ENCODE measurements at places on chromosomes 2 and 18.

GRCh38 chr2:198297350-198297749 is 493.0 kb downstream of the PLCL1 start:
- DNase-seq: no peak

GRCh38 chr2:237894396-237894979 is 35.1 kb downstream of the RAMP1 start:
- no peak for DNase-seq

DNA sequence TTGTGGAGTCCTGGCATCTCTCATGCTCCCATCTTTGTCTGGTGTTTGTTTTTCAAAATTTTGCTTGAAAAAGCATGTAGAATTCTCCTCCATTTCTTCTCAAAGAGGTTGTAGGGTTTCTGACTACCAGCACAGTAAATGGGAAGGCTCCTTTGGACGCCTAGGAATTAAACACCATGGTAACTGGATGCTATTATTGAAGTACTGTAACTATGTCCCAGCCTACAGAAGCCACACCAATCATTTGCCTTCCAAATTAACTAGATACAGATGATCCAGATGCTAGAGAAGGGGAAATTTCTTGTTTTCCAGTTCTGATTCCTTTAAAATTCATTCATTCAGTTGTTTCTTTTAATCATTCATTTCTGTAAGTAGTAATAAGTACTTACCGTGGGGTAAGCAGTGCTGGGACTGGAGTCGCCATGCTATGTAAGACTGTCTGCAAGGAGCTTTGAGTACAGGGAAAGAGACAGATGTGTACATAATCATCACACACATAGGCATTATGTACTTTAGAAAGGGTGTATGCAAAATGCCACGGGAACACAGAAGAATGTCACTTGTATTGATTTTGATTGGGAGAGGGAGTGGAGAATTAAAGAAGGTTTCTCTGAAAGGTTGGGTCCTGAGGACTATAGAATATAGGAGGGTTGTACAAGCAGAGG is 49.6 kb downstream of the KIF5C start:
- DNase-seq: no peak

DNA sequence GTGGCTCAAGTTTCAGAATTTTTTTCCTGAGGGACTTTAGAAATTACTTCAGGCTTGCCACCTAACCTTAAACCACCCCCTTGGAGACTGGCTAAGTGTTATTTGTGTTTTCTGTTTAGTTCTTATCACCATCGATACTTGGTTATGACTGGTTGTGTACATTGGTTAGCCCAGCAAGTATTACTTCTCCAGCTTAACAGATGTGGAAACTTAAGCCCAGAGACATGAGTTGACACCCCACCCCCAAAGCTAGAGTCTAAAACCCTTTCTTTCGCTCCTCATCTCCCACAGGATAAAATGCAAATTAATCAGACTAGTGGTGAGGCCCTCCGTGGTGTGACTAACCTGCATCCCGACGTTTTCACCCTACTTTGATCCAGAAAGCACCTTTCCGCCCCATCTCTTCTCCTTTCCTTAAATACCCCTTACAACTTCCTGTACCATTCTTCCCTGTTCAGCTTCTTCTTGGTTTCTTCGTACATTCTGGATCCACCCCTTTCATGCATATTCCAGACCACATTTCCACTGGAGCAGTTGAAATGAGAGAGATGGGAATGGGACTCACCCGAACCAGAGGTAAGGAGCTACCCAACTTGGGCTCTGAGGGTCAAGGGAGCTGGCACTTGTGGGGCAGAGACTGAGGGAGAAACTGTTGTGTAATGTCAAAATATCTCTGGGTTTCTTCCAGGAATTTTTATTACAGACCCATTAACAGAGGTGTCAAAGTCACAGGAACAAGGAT is 819 bp upstream of the MAP3K2 start:
- peak; percentile 76 for DNase-seq

DNA sequence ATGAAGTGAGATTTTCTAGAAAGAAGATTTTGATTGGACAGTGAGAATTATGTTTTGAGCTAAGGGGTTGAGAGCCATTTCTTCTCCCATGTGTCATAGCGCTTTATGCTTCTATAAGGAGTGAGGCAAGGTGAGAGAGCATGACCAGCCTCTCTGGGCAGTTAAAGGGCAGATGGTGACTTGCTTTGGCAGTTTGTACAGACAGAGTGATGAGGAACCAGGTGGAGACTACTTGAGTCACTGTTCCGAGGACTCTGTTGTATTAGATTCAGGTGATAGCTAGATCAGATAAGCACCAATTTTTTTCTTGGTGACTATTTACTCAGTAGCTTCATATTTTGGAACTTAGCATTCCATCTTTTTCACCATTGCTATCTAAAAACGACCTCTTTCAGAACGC is 4.5 kb downstream of the CRIM1 start:
- no peak for DNase-seq

- DNase-seq: no peak
These were observed 89.8 kb upstream of the MYCN start for GRCh38 chr2:15850534-15850933.

- no peak for DNase-seq
These were observed 38.1 kb downstream of the TMEM131 start for GRCh38 chr2:97957432-97958183.

DNA sequence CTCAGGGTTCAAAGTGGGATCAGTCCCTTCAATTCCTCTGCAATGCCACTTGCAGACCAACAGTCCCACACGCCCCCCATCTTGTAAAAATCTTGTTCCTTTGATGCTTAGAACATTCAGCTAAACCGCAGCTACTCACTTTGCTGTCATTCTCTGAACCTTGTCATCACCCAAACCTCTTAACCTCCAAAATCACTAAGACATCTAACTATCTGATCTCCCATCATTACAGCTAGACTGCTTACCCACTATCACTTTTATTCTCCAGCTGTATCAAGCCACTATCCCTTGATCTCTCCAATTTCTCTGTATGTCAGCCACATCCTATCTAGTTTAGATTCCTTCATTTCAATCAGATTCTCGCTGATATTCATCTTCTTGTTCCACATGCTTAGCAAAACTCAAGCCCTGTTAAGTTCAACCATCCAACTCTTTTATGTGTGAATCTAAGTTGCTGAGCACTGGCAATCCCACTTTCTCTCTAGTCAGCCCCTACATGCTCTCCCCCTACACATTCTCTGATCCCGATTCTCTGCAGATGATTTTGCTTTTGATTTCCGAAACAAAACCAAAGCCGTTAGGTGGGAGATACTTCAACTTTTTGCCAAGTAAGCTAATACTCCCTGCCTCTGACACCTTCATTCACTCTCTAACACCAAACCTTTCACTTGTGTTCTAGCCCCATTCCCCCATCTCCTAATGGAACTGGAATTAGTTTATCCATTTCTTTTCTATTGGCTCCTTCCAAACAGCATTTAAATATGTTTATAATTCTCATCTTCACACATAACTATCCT is 4.6 kb downstream of the GTF3C2 start:
- DNase-seq: no peak

GRCh38 chr2:45009928-45010701 is 863 bp upstream of the SIX2 start:
- peak; percentile 71 for DNase-seq

DNA sequence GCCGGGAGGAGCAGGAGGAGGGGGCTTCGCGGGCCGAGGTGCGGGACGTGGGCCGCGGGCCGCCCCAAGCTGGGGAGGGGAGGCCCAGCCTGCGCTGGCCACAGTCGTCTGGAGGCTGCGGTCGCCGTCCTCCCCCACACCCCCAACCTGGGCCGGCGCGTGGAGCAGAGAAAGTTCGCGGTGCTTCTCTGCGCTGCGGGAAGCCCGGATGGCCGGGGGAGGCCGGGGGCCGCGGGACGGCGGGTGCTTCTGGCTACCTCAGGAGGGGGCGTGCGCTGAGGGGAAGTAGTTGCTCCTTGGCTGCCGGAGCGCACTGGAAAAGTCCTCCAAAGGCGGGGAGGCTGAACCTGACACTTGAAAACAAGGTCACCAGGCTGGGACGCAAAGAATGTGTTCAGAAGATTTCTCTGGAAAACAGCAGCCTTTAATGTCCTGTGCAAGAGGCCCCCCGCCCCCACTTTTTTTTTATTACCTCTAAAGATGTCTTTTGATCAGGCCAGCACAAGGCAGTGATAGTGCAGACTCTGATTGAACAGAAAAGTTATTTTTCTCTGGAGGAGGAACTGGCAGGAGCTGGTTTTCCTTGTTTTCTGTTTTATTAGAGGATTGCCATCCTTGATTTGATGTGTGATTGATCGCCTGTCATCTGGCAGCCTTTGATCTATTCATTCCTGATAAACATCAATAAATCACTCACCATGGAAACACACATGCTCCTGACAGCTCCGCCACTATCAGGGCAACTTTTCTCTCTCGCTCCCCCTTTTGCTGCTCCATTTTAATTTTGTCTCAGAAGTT is 1.6 kb downstream of the TSHZ1 start:
- DNase-seq: peak; percentile 36

GRCh38 chr2:168645696-168646338 is 156.6 kb upstream of the NOSTRIN start:
- DNase-seq: no peak

GRCh38 chr2:45960057-45960863 is 308.8 kb downstream of the PRKCE start:
- DNase-seq: no peak

- no peak for DNase-seq
These were observed 81.1 kb downstream of the MBOAT2 start for GRCh38 chr2:8922431-8922830.

- DNase-seq: no peak
These were observed 544.3 kb downstream of the METTL4 start for GRCh38 chr18:2027016-2027415.

GRCh38 chr18:23499291-23499781 is 4.0 kb upstream of the RMC1 start:
- no peak for DNase-seq

DNA sequence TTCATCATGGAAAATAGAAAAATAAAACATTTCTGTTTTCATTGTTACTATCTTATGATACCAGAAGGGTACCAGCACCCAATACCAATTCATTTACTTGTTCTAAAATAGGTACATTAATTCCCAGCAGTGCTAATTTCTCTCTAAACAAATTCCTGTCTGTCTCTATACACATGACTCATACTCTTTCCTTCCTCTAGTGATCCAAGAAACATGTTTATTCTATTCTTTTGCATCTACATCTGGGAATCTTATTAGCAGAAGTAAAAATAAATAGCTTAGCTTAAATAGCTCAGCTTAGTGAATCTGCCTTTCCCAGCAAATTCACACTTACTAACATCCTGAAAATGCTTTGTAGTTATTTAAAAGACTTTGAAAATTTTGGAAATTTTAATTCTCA is 84.5 kb upstream of the MAPRE2 start:
- DNase-seq: no peak

DNA sequence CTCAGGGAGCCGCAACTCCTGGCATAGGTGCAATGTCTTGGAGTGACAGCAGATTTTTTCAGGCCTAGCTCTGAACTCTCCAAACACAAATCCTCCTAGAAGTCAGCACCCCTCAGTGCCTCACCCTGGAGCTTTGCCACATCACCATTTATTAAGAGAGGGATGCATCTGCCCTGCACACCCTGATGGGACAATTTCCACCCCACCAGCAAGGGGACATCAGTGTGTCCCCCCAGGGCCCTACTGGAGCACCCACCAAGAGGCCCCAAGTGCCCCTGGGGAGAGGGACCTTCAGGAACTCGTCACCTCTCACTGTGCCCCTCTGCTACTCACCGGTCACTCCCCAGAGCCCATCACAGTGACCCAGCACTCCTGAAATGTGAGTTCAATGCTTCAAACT is 144.7 kb downstream of the NDUFA10 start:
- no peak for DNase-seq

DNA sequence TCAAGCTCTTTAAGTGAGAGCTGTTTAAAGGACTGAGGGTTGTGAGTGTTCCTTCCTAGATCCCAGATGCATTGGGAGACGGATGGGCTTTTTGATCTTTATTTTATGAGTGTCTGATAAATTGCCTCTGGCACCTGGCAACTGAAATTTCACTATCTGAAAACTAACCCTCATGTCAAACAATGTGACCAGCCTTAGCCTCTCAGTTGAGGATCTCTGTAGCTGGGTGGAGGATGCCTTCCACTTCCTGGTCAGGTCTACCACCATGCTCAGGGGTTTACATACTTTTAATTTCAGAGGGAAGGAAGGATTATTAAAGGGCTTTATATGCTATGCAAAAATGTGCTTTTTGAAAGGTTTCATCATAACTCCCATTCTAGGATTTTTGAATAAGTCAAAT is 70.5 kb upstream of the NT5C1B start:
- DNase-seq: no peak

GRCh38 chr2:71462641-71463341 is 9.4 kb downstream of the DYSF start:
- no peak for DNase-seq

- no peak for DNase-seq
These were observed 158.7 kb upstream of the ZC3H15 start for GRCh38 chr2:186327251-186327868.

DNA sequence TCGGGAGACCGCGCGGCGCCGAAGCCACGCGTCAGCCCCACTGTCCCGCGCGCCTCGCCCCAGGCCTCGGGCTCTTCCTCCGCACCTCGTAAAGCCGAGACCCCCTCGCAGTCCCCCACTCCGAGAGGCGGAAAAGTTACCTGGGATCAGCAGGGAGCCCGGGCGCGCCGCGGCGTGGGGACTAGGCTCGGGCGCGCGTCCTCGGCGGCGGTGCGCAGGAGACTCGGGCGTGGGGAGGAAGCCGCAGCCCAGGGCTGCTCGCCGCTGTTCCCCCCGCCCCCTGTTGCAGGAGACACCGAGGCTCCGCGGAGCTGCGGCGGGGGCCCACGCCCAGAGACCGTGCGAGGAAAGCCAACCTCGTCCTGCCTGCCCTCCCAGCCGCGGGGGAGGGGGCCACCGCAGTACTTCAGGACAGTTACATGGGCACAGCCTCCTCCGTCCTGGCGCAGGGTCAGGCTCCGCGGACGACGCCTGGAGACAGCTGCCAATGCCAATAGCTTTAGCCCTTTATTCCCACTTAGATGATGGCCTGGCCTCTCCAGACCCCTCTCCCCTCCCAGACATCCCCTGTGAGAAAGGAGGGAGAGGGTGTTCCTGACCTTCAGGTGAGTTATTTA is at the start of gene EPB41L3:
Gene EPB41L3 (minus strand): TSS at position 225 of the 617 bp plus-strand sequence. CDS start 54,814 bp downstream, outside the sequence.
- peak; percentile 52 for DNase-seq

GRCh38 chr2:221286406-221286805 is 285.7 kb downstream of the EPHA4 start:
- DNase-seq: no peak

DNA sequence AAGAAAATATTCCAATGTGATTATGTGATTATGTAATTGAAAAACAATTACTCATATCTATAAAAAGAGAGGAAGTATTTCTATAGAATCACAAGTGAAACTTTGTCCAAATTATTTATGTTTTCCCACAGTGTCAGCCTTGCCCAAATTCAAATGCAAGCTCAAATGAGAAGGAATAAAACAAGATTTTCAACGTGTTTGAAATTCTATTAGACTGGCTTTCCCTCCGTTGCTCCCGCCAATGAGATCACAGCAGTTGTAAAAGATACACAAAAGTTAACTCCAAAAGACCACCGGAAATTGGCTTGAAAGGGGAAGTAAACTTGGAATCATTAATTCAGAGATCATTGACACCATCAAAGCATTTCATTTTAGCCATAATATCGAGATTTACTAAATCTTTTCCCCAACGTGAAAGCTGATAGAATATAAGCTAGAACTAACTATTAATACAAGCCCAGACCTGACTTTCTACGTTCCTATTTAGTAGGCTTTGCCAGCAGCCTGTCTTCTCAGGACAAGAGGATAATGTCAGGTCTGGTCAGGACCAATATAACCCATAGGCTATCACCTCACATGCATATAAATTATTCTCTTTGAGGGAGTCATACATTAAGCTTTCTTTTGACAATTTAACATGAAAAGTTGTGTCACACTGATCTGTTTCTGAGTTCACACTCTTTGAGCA is 222.6 kb upstream of the CHAC2 start:
- DNase-seq: no peak

Data from NCI-H82 (cell line).